ENCODE measurements at places on chromosomes 7 and 10. TPM values are rescaled to one million over a fixed set of nuclear protein-coding genes. Genes with fewer than 3 reads are reported as not detected.

DKK1 gene
- 7.8 TPM for total RNA-seq

TES gene
- 28.3 TPM for total RNA-seq

CARD11 gene
- 0.77 TPM for total RNA-seq

DNA sequence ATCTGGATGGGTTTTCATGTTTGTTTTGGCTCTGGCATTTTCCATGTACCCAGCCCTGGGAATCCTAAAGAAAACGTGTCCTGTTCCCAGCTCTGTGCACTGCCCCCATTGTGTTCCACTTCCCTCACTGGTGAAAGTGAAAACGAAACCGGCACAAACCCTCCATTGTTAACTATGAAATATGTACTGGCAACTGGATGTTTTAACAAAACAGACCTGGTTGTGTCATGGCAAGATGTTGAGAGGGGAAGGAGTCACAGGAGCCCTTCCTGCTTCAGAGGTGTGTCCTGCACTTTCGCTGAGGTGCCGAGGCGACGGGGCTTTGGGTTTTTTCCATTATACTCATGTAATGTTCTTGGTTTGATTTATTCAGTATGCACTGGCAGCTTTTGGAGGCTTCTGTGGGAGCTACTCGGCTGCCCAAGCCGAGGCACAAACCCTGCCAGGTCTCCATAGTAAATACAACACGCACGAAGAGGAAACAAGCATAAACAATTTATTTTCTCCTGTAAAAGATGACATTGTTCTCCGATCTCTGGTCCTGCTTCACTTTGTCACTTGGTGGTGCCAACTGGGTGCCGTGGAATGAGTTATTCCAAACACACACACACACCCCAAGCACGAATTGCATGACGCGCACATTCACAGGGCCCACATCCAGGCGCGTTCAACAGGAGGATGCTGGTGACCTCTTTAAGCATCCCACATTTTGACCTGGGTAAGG lies 118.2 kb downstream of the CDK6 start:
- H3K4me1 ChIP-seq: peaks cover 9% of the 10 kb centered on the region
- peak; percentile 56 for DNase-seq
- peak overlapping the region; percentile 55 for H3K4me3 ChIP-seq
- peak overlapping the region; percentile 89 for H3K27ac ChIP-seq

GRCh38 chr7:116195451-116195850 lies 14.9 kb upstream of the TES start:
- DNase-seq: no peak
- H3K27ac ChIP-seq: no peak overlapping the region
- H3K36me3 ChIP-seq: no peaks in the 10 kb centered on the region
- no peaks in the 10 kb centered on the region for H3K27me3 ChIP-seq

- peaks cover 17% of the 10 kb centered on the region for H3K4me1 ChIP-seq
- peak overlapping the region; percentile 7 for H3K27ac ChIP-seq
- no peak overlapping the region for H3K4me3 ChIP-seq
- no peak for DNase-seq
- no peaks in the 10 kb centered on the region for H3K27me3 ChIP-seq
These were observed 4.0 kb downstream of the CRCP start for GRCh38 chr7:66118603-66119002.

DNA sequence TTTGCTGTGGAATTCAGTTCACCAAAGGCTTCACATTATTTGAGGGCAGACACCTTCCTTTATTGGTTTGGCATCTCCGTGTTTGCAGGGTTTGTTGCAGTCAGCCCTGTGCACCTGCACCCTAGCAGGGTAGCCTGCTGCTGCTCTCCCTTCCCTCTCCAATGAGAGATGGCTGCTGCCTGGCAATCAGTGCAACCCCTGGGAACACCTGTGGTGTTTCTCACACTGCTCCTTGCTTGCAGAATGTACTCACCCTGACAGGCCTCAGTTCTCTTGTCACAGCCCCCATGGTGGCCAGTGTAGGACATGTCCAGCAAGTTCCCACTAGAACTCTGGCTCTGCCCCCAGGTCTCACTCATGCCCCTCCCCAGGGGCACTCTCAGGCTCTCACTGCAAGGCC lies 12.1 kb upstream of the PPIA start:
- H3K27ac ChIP-seq: no peak overlapping the region
- DNase-seq: no peak
- H3K4me1 ChIP-seq: no peaks in the 10 kb centered on the region
- no peaks in the 10 kb centered on the region for H3K27me3 ChIP-seq
- no peak overlapping the region for H3K4me3 ChIP-seq

DNA sequence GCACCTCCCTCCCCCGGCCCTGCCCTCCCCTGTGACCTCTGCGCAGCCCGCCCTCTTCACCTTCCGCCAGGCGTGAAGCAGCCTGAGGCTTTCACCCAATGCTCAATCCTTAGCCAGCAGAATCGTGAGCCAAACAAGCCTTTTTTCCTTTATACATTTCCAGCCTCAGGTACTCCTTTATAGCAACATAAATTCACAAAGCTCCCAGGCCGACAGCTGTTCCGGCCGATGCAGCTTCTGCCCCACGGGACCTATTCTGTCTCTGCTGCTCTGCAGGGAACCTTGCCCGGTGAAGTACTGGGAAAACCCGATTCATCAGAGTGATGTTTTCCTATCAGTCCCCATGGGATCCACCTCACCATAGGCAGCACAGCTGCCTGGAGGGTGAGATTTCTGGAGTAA lies 87.4 kb downstream of the CHST15 start:
- no peak overlapping the region for H3K4me3 ChIP-seq
- H3K4me1 ChIP-seq: peaks cover 22% of the 10 kb centered on the region
- DNase-seq: no peak
- no peaks in the 10 kb centered on the region for H3K27me3 ChIP-seq

- H3K27me3 ChIP-seq: no peaks in the 10 kb centered on the region
- no peak overlapping the region for H3K27ac ChIP-seq
- H3K4me1 ChIP-seq: no peaks in the 10 kb centered on the region
- H3K4me3 ChIP-seq: no peak overlapping the region
- no peak for DNase-seq
- H3K36me3 ChIP-seq: peaks cover 2% of the 10 kb centered on the region
These were observed 57.8 kb downstream of the FAM185A start for GRCh38 chr7:102806613-102807012.

DNA sequence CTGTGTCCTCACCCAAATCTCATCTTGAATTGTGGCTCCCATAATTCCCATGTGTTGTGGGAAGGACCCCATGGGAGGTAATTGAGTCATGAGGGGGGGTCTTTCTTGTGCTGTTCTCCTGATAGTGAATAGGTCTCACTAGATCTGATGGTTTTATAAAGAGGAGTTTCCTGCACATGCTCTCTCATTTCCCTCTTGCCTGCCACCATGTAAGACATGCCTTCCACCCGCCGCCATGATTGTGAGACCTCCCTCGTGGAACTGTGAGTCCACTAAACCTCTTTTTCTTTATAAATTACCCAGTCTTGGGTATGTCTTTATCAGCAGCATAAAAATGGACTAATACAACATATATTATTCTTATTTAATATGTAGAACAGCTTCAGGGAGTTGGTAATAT lies 29.0 kb upstream of the MTPN start:
- H3K36me3 ChIP-seq: no peaks in the 10 kb centered on the region
- no peak overlapping the region for H3K4me3 ChIP-seq
- H3K4me1 ChIP-seq: no peaks in the 10 kb centered on the region
- no peak for DNase-seq
- H3K27ac ChIP-seq: no peak overlapping the region

DNA sequence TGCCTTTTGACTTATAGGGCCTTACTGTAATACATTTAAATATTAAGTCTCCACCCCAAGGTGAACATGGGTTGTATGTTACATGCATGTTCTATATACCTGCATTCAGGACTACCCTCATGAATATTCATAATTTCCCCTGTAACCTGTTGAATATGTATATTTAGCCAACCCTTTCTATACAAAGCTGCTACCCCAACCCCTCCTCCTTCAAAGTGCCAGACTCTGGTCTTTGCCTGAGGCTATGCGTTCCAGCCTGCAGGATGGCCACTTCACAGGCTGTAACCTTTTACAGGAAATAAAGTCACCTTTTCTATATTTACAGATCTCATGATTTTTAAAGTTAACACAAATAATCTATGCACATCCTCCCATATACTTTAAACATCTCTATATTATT lies 10.1 kb upstream of the UNC5B start:
- no peaks in the 10 kb centered on the region for H3K36me3 ChIP-seq
- H3K4me3 ChIP-seq: no peak overlapping the region
- no peak overlapping the region for H3K27ac ChIP-seq
- peaks cover 4% of the 10 kb centered on the region for H3K27me3 ChIP-seq
- DNase-seq: no peak

DNA sequence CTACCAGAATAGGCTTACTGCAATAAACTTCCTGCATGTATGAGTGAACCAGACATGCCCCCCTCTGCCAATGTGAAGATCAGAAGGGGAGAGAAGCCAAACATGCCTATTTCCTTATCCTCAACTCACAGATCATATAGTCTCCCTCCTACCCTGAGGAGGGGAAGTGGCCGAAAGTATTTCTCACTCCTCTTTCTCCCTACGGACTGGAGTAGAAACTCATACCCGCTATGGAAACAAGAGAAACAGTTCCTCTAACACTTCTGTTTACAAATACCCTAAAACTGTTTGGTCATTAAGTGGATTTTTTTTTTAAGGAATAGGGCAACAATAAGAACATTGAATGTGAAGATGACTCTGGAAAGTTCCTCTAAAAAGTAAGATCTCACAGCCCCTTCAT lies 31.4 kb downstream of the CCNJ start:
- H3K4me1 ChIP-seq: no peaks in the 10 kb centered on the region
- H3K27me3 ChIP-seq: no peaks in the 10 kb centered on the region
- H3K4me3 ChIP-seq: no peak overlapping the region
- H3K27ac ChIP-seq: no peak overlapping the region

Data from spinal cord (tissue), 10 donors.